Stimulated activated CD8-positive, alpha-beta memory T cell treated with anti-CD3 and anti-CD28 coated beads, Interleukin-15, amount 100 ng/mL, for 48 hours (primary cell): ENCODE measurements at places on chromosomes 11 and 22.

GRCh38 chr11:65879617-65880016, at the start of gene CTSW:
Gene CTSW, plus strand, starts transcription at chr11:65879837. Its CDS starts 18 bp downstream, at chr11:65879855.
- no peak for DNase-seq

GRCh38 chr11:62934496-62934785, 13.3 kb upstream of the CHRM1 start:
- DNase-seq = no peak

DNA sequence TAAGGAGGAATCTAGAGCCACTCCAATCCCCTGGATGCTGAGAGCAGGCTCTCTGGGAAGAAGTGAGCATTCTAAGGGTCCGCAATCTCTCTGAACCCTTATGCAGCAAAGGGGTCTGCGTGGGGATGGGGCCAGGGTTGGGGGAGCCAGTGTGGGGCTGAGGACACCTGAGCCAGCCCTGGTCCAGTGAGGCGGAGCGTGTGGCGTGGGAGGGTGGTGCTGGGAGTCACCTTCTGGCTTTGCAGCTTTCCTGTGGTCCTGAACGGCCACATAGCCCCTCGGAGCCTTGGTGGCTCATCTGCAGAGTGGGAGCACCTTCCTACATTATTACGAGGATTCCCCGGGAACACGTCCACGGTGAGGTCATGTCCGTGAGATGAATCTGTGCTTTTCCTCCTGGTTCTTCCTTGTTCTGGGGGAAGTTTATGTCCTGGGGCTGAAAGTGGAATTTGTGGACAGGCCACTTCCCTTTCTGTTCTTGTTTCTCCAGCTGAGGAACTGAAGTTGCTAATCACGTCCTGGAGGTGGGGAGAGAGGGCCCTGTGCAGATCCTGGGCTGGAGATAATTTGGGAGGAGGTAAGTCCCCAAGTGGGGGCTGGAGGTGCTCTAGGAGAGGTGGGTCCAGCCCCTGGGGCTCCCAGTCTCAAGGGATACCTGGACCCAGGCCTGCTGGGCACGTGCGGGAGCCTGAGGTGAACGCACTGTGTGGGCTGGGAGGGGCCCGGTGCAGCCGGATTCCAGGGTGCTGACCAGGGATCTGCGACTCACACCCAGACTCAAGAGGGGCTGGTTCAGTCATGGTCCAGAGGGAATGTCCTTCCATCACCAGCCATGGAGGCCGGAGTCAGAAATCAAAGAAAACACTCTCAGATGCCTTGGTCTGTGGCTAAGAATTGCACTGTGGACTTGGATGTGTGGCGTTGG, 6.1 kb downstream of the MRGPRE start:
- no peak for DNase-seq

GRCh38 chr11:67504950-67505581, at the start of gene PITPNM1:
Gene PITPNM1, minus strand, starts transcription at chr11:67505363. Its CDS starts 1,183 bp downstream, at chr11:67504180.
- DNase-seq = no peak

GRCh38 chr11:82892611-82893169, 7.5 kb downstream of the PRCP start:
- no peak for DNase-seq

DNA sequence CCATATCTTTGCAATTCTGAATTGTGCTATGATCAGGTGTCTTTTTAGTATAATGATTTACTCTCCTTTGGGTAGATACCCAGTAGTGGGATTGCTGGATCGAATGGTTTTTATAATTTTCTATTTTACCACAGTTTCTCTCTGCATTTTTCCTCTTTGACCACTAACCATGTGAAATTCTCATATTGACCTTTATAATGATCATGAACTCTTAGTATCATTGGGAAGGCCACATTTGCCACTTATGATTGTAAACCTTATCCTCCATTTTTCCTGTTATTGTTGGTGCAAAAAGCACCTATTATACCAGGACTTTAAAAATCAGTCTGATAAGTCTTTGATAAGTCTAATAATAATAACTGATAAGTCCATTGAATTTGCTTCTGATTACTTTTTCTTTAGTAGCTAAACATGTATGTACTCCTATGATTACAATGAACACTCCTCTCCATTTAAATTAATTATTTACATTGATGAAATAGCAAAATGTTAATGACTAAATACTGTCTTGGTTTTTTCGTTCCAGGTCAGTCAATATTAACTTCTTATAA, 9.6 kb downstream of the NEAT1 start:
- no peak for DNase-seq

DNA sequence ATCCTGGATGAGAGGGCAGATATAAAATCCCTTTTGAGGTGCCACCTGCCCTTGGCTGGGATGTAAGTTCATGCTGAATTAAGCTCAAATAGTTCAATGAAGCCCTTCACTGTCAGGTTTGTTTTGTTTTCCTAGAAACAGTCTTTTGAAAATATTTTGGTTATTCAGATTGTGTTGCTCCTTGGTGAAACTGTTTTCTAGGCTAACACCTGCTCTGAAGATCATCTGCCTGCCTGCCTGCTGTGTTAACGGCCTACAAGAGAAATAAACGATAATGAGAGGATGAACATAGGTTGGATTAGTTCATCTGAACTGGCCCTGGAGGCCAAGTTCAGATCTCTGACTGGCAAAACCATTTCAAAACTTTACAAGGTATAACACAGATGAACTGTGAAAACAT, 67.4 kb downstream of the ZBTB44 start:
- DNase-seq = no peak

- no peak for DNase-seq
These were observed 44.3 kb upstream of the ADORA2A start for GRCh38 chr22:24383061-24383460.

GRCh38 chr11:131962818-131963217, 592.4 kb downstream of the NTM start:
- DNase-seq = no peak

DNA sequence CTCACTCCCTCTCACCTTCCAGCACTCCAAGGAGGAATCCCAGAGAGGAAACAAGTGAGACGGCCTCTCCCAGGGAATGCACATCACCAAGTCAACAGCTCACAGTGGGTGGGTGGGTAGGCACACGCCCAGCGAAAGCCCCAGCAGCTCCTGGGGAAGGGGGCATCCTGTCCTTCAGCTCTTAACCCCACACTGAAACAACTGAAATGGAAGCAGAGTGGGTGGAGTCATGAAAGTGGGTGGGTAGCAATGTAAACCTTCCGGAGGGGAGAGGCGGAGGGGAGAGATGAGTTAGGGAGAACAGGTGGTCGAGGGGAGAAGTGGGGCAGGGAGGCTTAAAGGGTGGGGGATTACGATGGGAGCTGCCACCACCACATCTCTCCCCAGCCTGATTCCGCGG, 5.4 kb downstream of the MCHR1 start:
- DNase-seq = no peak

- DNase-seq = no peak
These were observed 69.8 kb downstream of the ARFGAP2 start for GRCh38 chr11:47106798-47107411.

- no peak for DNase-seq
These were observed 66.7 kb upstream of the CSNK2A3 start for GRCh38 chr11:11419747-11420146.

GRCh38 chr22:37228106-37229011, 15.7 kb downstream of the RAC2 start:
- DNase-seq = no peak

DNA sequence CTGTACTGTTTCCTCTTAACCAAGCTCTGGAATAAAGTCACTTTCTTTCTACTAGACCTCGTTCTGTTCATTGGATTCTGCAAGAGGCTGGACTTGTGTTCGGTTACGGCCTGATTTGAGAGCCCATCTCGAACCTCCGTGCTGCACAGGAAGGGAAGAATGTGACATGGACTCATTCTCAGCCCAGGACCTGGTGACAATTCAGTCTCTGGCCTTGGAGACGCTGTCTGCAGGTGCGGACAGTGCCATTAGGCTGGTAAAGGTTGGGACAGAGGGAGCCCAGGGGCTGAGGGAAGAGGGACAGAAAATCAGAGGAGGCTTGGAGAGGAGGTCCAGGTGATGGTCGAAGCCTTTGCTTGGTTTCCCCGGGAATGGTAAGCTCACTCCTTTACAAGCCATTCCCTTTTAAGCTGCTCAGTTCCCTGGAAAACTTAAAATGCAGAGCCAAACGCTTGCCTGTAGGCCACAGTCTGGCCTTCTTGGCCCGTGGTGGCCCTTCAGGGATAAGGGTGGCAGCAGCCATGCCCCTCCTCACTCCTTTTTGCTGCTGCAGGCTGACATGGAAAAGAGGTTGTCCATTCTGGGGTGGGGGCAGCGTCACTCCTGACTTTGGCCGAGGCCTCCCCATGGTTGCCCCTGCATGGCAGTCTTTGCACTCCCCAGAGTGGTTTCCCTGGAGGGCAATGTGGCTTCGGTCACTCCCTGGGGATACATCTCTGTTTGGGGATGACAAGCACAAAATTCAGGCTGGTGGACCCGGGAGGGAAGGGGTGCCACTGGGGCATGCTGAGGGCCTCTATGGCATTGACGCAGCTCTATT, 52.3 kb downstream of the SHISAL1 start:
- no peak for DNase-seq

DNA sequence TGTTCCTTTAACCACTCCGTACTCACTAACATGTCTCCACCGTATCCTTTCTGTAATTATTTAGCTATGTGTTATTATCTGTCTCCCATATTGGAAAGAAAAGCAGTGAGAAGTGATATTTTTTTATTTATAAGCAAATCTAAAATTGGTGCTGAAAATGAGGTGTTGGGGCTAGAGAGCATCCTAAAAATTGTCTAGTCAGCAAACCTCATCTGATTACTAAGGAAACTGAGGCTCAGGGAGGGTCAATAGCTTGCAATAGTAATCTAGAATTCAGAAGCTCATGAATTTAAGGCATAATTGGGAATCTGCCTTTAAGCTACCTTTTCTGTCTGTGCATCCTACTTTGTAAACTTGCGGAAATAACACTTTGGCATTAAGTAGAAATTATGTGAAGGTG, 190.0 kb downstream of the METTL15 start:
- DNase-seq = no peak

DNA sequence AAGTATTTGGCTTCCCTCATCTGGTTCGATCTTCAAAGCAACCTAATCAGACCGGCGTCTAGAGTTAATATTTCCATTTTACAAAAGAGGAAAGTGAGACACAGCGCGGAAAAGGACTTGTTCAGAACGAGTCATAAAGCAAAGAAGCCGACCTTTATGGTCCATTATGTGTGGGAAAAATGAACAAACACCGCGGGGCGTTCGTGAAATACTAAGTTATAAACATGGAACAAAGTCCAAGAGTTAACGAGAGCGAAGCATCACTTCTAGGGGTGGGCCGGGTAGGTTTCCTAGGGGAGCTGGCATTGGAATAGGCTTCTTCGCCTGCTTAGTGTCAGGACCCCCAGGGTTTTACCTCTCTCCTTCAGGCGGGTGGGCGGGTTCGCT, 575 bp downstream of the DUSP18 start:
- DNase-seq = no peak

GRCh38 chr11:11070976-11071375, 213.1 kb upstream of the ZBED5 start:
- DNase-seq = no peak

GRCh38 chr11:130344841-130345240, 30.1 kb upstream of the ZBTB44 start:
- no peak for DNase-seq

GRCh38 chr22:46941968-46942798, 179.7 kb downstream of the TBC1D22A start:
- no peak for DNase-seq

DNA sequence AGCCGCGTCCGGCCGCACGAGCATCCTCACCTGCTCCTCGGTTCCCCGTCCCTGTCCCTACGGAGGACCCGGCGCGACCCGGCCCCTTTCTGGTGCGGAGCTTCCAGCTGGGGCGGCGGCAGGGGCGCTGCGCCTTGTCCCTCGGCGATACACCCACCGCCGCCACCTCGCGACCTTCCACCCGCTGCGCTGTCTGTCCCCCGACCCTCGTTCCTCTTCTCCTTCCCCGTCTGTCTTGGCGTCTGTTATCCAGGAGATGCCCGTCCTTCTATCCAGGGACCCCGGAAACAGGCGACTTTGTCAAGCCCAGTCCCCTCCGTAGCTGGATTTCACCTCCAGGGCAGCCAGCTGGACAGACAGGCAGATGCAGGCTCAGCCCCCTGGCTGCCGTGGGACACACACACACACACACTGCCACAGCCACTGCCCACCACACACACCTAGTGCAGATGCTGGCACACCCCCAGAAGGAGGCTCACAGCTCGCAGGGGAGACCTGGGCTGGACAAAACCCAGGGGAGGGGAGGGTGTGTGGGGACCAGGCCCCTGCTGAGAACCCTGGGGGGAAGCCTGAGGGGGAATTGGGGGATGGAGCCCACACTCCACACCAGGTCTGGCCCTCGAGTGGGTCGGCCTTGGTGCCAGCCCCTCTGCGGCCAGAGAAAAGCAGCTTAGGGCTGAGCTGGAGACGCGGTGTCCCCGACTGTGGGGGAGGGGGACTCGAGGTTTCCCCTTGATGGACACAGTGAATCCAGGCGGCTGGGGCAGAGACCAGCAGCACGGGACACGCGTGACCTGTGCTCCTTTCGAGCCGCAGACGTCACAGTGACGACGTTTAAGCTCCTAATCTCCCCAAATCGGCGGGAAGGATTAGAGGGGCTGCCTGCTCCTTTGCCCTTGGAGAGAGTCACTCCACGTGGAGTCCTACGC, 788 bp downstream of the DRD4 start:
- DNase-seq = no peak

GRCh38 chr22:23243006-23243573, 62.8 kb downstream of the BCR start:
- peak; percentile 69 for DNase-seq

GRCh38 chr11:119319136-119319699, 2.3 kb upstream of the MCAM start:
- no peak for DNase-seq

- no peak for DNase-seq
These were observed 25.0 kb downstream of the USP35 start for GRCh38 chr11:78213526-78214330.

DNA sequence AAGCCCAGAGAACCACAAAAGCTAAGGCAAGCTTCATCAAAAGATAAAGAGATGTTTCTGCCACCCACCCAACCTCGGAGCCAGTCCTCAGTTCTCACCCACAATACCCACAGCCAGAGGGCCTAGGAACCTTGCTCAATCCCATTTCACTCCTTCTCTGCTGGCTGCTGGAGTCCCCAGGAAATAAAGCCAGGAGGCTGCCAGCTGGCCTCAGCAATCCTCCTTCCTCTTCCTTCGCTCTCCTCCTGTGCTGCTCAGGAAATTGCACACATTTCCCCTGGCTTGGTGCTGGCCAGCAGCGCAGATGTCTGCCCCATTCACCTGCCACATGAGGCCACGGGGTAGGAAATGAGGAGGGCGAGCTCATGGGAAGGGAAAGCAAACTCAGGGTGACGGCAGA, 91.8 kb upstream of the LDLRAD3 start:
- DNase-seq = no peak

GRCh38 chr22:26443901-26444690, 15.0 kb downstream of the ASPHD2 start:
- DNase-seq = no peak

- DNase-seq = no peak
These were observed 16.5 kb upstream of the MALAT1 start for GRCh38 chr11:65482306-65482850.

- DNase-seq = no peak
These were observed at the start of gene DEUP1 for GRCh38 chr11:93330446-93330984. Gene DEUP1, plus strand, starts transcription at chr11:93330742. Its CDS starts 1,518 bp downstream, at chr11:93332260.
